ENCODE measurements at places on chromosomes 11 and 22. TPM values are rescaled to one million over a fixed set of nuclear protein-coding genes. Genes with fewer than 3 reads are reported as not detected.

Gene TYR
- not detected for polyA plus RNA-seq

Gene ZDHHC24
- polyA plus RNA-seq, result 4.3 TPM

Gene GPHA2
- polyA plus RNA-seq, result 0.35 TPM

Gene TCIRG1
- 24.7 TPM for polyA plus RNA-seq

Gene APOL5
- polyA plus RNA-seq, result 1.5 TPM

Gene CACNA1I
- polyA plus RNA-seq, result 0.10 TPM

Gene TRIM6
- 1.4 TPM for polyA plus RNA-seq

Gene PPARA
- polyA plus RNA-seq, result 22.8 TPM

- DNase-seq, result peak; percentile 40
Observed at GRCh38 chr11:16775614-16776283, 37.3 kb downstream of the C11orf58 start.

- no peak for DNase-seq
Observed at GRCh38 chr11:1072821-1073231, 1.8 kb upstream of the MUC2 start.

DNA sequence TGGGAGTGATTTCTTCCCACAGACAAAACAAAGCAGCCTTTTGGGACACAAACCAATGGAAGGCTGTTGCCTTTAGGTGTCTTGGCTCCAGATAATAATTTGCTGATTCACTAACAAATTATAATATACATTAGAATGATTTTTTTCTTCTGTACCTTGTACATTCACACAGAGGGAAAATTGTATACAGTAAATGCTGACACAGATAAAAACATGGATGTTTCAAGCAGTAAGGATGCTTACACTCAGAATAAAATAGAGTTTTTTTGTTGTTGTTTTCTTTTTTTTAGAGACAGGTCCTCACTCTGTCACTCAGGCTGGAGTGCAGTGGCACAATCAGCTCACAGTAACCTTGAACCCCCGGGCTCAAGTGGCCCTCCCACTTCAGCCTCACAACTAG is 109.2 kb upstream of the TRPC6 start:
- no peak for DNase-seq

- DNase-seq, result no peak
Observed at GRCh38 chr11:35853971-35854370, 89.9 kb upstream of the LDLRAD3 start.

GRCh38 chr22:49462795-49463194 is 364.9 kb downstream of the BRD1 start:
- no peak for DNase-seq

GRCh38 chr11:131724436-131724975 is 354.1 kb downstream of the NTM start:
- no peak for DNase-seq

DNA sequence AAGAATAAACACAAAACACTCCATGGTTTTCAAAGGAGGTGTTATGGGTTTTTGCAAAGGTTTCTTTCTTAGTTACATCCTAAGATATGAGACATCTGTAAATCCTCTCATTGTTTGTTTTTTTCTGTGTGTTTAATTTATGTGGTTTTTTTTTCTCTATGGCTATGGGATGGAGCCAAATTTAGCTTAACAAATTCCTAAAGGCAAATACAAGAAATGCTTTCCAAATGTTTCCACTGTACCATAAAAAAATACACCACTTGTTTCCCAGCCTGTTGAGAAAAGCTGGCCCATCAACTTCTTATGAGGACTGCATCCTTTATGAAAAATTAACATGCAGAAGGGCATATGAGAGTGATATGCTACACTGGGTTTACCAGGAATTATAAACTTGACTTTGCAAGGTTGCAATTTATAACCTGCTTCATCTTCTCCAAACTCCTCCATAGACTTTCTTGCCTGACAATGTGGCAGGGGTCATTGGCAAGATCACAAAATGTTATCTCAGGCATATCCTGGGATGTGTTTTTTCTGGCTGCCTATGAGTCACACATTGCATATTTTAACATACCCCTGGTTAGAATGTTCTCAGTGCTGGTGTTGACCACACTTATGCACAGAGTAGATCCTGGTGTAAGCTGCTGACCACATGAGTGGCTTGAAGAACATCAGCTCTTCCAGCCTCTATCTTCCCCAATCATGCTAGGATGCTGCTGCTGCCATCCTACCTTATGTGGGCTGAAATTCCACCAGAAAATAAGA is 137.6 kb upstream of the TTC12 start:
- DNase-seq, result no peak

GRCh38 chr22:27088026-27088425 is 430.6 kb downstream of the MIAT start:
- no peak for DNase-seq

DNA sequence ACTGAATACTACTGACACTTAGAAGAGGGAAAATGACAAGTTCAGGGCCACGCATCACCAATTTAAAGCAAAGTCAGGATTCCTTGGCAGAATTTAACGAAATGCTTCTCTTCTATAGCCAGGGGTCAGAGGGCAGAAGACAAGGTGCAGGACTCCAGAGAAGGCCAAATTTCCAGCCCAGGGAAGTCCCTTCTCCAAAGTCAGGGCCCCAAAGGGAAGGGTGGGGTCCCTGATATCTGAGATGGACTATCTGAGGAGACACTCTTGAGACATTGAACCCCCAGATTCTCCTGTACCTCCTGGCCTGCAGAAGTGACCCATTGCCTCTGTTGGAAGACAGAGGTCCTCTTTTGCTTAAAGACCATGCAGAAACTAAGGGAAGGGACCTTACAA is 91.2 kb downstream of the RPS6KA4 start:
- no peak for DNase-seq

- DNase-seq, result no peak
Observed at GRCh38 chr11:596374-596773, 19.4 kb downstream of the IRF7 start.

- no peak for DNase-seq
Observed at GRCh38 chr22:40718250-40719204, 39.2 kb downstream of the MCHR1 start.

- no peak for DNase-seq
Observed at GRCh38 chr22:35128637-35129036, 62.7 kb downstream of the ISX start.

GRCh38 chr11:119974051-119974450 is 163.9 kb downstream of the TRIM29 start:
- no peak for DNase-seq

DNA sequence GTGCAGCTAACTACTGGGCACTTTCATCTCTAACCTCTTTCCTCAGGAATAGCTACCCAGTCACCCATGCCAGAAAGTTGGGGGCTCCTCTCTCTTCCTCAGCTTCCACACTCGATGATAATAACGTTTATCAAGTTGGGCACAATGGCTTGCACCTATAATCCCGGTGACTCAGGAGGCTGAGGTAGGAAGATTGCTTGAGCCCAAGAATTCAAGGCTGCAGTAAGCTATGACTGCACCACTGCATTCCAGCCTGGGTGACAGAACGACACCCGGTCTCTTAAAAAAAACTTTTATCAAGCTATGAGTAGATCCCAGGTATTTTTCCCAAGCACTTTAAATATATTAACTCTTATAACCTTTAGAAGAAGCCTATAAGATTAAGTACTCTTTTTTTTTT is 2.0 kb downstream of the SF3A1 start:
- DNase-seq, result no peak

DNA sequence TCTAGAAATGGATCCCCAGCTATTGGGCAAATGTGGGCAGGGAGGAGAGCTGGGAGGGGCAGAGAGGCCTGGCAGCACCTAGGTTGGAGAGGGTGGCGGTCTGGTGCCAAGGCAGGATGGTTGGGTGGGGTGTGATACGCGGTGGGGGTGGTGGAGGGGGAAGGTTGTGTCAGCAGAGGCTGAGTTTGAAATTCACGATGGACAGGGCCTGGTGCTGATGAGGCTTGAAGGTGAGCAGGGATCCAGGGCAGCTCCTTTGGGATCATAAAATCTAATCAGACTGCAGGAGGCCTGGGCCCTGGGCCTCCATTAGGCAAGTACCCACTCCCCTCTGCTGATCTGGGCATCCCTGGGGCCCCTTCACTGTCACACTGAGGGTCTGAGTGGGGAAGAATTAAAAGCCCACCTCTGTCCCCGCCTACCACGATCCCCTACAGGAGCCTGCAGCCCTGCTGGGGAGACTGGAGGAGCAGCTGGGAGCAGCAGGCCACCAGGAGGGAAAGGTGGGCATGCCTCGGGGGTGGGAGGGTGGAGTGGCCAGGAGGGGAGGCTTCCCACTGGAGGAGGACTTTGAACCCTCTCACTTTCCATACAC is 24.0 kb downstream of the IGLL1 start:
- no peak for DNase-seq

GRCh38 chr11:58433638-58434203 is 5.8 kb upstream of the OR5B2 start:
- no peak for DNase-seq

DNA sequence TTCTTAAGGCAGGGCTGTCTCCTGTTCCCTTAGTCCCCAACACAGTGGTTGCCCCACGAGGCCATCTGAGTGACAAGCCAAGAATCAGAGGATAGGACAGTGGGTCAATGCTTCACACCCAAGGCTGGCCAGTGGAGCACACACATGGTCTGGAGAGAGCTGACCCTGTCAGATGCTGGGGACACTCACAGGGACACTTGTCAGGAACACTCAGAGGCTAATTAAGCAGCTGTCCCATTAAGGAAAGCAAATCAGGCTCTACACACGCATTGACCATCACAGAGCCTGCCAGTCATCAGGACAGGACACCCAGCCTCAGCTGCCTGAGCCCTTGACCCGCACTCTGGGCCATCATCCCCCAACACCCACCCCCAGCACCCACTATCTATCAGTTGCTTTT is 18.2 kb downstream of the GDPD5 start:
- no peak for DNase-seq

- DNase-seq, result no peak
Observed at GRCh38 chr11:2149864-2150847, 10.9 kb downstream of the INS start.

Data from forelimb muscle (tissue), 1 donor.